Activated T-helper 1 cell treated with anti-CD3 and anti-CD28 coated beads, Interleukin-12 subunit alpha, Interleukin-12 subunit beta, Interleukin-2, Interleukin-4 antibody, amounts not matched to agents 30 ng/mL and 10 ng/mL and 1 ng/mL, durations not matched to agents 14 hours and 24 hours and 36 hours (primary cell): ENCODE measurements at places on chromosomes 7 and 10. TPM values are rescaled to one million over a fixed set of nuclear protein-coding genes. Genes with fewer than 3 reads are reported as not detected.

Gene PFKFB3
- total RNA-seq = 90.3 and 93.8 TPM in 2 replicates

Gene HSPB1
- 78.4 and 87.2 TPM in 2 replicates for total RNA-seq

Gene PLXNA4
- 0.13 and 0.15 TPM in 2 replicates for total RNA-seq

Gene FAM200A
- 4.7 and 5.2 TPM in 2 replicates for total RNA-seq

Gene CYP3A5
- not detected in 2 replicates for total RNA-seq

Gene RINT1
- 21.9 and 32.5 TPM in 2 replicates for total RNA-seq

Gene SLC13A1
- 0.05 TPM in 1 of 2 replicates, not detected in the other for total RNA-seq

Gene SMKR1
- total RNA-seq = 4.8 and 5.7 TPM in 2 replicates

Gene CLCN1
- not detected in 2 replicates for total RNA-seq

GRCh38 chr7:98974906-98975816 lies 96.8 kb downstream of the TRRAP start:
- no peak for DNase-seq
- H3K27me3 ChIP-seq = no peaks in the 10 kb centered on the region
- no peak overlapping the region for H3K27ac ChIP-seq

GRCh38 chr7:26043801-26044200 lies 108.2 kb upstream of the NFE2L3 start:
- H3K4me1 ChIP-seq = no peaks in the 10 kb centered on the region
- no peak for DNase-seq
- peaks cover 17% of the 10 kb centered on the region for H3K27me3 ChIP-seq
- H3K36me3 ChIP-seq = no peaks in the 10 kb centered on the region

DNA sequence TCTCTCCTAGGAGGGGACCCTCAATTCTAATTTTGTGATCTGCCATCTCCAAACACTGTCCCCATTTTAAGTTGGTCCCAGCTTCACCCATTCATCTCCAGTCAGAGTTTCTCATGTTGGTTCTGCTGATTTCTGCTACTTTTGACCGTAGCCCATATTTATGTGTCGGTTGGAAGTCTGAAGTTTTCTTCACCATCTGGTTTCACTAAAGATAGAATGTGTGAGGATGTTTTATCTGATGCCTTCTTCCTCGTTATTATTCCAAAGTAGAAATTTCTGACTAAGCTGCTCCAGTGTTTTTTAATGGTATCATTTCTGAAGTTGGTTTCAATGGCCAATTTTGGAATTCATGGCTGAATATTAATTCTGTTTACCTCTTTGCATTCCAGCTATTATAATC lies 21.3 kb upstream of the IFIT2 start:
- H3K27me3 ChIP-seq = peaks cover 28% of the 10 kb centered on the region
- H3K4me3 ChIP-seq = no peak overlapping the region
- no peaks in the 10 kb centered on the region for H3K36me3 ChIP-seq
- H3K4me1 ChIP-seq = no peaks in the 10 kb centered on the region
- H3K27ac ChIP-seq = no peak overlapping the region

DNA sequence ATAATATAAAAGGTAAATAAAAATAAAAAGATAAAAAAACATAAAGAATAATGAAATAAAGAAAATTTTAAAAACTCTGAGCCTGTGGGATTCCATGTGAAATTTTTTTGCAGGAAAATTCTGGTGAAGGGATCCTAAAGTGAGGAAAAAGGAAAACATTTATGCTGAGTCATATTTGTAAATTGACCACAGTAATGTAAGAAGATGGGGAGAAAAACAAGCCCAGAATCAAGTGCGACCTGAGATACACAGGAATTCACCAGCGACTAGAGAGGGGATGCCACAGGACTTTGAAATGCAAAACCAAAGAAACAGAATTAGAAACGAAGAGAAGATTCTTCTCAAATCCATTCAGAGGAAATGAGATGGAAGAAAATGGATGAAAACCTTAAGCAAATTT lies 133.8 kb upstream of the PFKP start:
- H3K27me3 ChIP-seq = peaks cover 13% of the 10 kb centered on the region
- DNase-seq = no peak
- peaks cover under 1% of the 10 kb centered on the region for H3K4me1 ChIP-seq
- no peak overlapping the region for H3K27ac ChIP-seq
- H3K36me3 ChIP-seq = no peaks in the 10 kb centered on the region
- no peak overlapping the region for H3K4me3 ChIP-seq

DNA sequence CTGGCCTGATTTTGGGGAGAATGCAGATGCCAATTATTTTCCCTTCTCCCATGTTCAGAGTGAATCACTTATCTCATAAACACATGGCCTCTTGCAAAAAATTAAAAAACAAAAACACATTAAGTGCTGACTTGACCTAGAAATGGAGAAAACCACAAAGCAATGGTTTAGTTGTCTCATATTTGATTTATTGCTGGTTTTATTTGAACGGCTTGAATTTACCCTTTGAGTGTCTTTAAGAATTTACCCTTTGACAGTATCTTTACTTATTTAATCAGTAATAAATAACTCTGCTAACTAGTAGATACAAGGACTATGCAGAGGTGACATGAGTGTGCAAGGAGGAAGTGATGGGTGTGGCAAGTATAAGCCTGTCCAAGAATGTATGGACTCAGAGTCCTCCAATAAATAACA lies 68.1 kb upstream of the GSDME start:
- peaks cover 66% of the 10 kb centered on the region for H3K36me3 ChIP-seq
- H3K4me3 ChIP-seq = no peak overlapping the region

- H3K4me1 ChIP-seq = no peaks in the 10 kb centered on the region
- no peaks in the 10 kb centered on the region for H3K36me3 ChIP-seq
- H3K27ac ChIP-seq = no peak overlapping the region
- H3K4me3 ChIP-seq = no peak overlapping the region
- no peaks in the 10 kb centered on the region for H3K27me3 ChIP-seq
These were observed 150.0 kb downstream of the PRKAG2 start for GRCh38 chr7:151726652-151727578.

- H3K27me3 ChIP-seq = peaks cover 10% of the 10 kb centered on the region
- no peaks in the 10 kb centered on the region for H3K4me1 ChIP-seq
- H3K27ac ChIP-seq = no peak overlapping the region
- no peak for DNase-seq
- no peaks in the 10 kb centered on the region for H3K36me3 ChIP-seq
These were observed 13.6 kb upstream of the STN1 start for GRCh38 chr10:103931603-103932002.

GRCh38 chr7:155763691-155764437 lies 48.4 kb downstream of the SHH start:
- H3K36me3 ChIP-seq = peaks cover 47% of the 10 kb centered on the region
- peak overlapping the region; percentile 85 for H3K4me3 ChIP-seq
- H3K4me1 ChIP-seq = peaks cover 66% of the 10 kb centered on the region
- H3K27me3 ChIP-seq = no peaks in the 10 kb centered on the region
- peak overlapping the region; percentile 100 for H3K27ac ChIP-seq

DNA sequence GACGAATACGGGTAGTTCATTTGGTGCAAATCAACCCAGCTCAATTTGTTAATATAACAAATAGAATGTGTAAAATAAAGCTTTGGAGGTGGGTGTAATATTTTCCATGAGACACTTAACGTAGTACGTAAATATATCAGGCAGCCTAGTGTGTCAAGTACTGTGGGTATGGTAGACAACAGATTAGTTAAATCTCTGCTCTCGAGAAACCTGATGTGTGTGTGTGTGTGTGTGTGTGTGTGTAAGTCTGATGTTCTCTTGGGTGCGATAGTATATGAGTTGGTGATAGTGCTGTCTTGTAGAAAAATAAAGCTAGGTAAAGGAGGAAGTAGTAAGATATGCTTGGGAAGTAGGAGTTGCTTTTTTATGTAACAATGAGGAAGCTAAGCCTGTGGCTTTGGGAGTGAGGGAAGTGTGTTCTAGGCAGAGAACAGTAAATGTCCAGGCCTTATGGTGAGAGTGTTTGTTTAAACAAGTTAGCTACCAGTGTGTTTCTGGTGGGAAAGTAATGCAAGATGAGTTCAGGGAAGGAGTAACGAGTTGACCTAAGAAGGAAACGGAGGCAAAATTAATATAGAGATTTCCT lies 26.1 kb downstream of the WAC start:
- peaks cover 49% of the 10 kb centered on the region for H3K4me1 ChIP-seq
- H3K27ac ChIP-seq = peak overlapping the region; percentile 4
- no peaks in the 10 kb centered on the region for H3K27me3 ChIP-seq

DNA sequence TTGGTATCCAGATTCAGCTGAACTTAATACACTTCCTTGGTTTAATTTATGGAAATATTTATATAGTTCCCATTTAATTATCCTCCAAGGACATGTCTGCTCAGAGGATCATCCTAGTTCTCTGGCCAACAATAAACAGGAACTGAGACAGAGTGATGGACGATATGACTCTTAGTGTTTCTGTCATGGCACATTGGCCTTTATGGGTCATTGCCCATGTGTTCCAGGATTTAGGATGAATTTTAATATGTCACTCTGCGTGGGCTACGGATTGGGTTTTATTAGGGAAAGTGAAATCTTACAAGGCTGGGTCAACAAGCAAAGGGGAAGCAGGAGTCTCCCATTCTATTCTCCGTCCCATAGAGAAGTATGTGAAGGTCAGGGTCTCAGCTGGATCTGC lies 18.8 kb upstream of the TNPO3 start:
- H3K27ac ChIP-seq = no peak overlapping the region
- peaks cover 9% of the 10 kb centered on the region for H3K27me3 ChIP-seq
- peaks cover 8% of the 10 kb centered on the region for H3K4me1 ChIP-seq
- H3K36me3 ChIP-seq = no peaks in the 10 kb centered on the region
- no peak overlapping the region for H3K4me3 ChIP-seq

DNA sequence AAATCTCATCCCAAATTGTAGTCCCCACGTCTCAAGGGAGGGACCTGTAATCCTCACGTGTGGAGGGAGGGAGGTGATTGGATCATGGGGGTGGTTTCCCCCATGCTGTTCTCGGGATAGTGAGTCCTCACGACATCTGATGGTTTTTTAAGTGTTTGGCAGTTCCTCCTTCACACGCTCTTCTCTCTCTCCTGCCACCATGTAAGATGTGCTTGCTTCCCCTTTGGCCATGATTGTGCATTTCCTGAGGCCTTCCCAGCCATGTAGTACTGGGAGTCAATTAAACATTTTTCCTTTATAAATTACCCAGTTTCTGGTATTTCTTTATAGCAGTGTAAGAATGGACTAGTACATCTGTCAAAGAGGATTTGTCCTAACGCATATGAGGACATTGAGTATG lies 59.5 kb downstream of the RGS10 start:
- no peak overlapping the region for H3K4me3 ChIP-seq
- H3K27me3 ChIP-seq = no peaks in the 10 kb centered on the region
- peaks cover 19% of the 10 kb centered on the region for H3K4me1 ChIP-seq
- no peak for DNase-seq
- H3K36me3 ChIP-seq = no peaks in the 10 kb centered on the region

GRCh38 chr7:70178787-70179186 lies 580.5 kb downstream of the AUTS2 start:
- H3K27me3 ChIP-seq = peaks cover 4% of the 10 kb centered on the region
- H3K4me1 ChIP-seq = no peaks in the 10 kb centered on the region
- no peaks in the 10 kb centered on the region for H3K36me3 ChIP-seq
- DNase-seq = no peak

DNA sequence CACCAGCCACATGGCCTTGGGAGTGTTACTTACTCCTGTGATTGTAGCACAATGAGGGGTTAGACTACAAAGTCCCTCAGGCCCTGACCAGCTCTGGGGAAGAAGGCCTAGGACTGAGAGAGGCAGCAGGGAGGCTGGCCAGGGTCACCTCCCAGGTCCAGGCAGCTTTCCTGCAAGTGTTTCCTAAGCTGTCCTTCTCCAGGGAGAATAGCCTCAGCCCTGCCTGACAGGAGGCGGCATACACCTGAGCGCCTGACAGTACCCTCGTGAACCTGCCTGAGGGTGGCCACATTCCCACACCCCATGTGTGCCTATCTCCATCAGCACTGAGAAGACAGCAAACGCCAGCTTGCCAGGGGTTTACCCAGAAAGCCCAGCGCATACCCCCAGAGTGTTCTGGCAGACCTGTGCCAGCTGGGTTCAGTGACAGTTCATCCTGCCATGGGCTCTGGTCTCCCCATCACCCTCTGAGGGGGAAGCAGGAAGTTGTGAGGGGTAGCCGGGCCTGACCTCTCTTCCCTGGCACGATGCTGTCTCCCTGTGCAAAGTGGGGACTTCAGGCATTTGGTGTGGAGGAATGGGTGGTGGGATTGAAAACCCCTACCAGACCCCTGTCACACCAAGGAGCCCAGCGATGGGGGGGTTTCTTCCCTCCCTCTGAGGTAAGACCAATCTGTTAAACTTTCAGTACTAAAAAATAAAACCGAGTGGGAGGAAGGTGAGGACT lies 56.3 kb upstream of the CAMK2B start:
- no peaks in the 10 kb centered on the region for H3K4me1 ChIP-seq
- no peak overlapping the region for H3K27ac ChIP-seq
- no peak for DNase-seq

- no peaks in the 10 kb centered on the region for H3K4me1 ChIP-seq
- no peaks in the 10 kb centered on the region for H3K27me3 ChIP-seq
- no peaks in the 10 kb centered on the region for H3K36me3 ChIP-seq
- H3K27ac ChIP-seq = no peak overlapping the region
- no peak for DNase-seq
These were observed 149.8 kb downstream of the DOCK4 start for GRCh38 chr7:112056409-112056808.

DNA sequence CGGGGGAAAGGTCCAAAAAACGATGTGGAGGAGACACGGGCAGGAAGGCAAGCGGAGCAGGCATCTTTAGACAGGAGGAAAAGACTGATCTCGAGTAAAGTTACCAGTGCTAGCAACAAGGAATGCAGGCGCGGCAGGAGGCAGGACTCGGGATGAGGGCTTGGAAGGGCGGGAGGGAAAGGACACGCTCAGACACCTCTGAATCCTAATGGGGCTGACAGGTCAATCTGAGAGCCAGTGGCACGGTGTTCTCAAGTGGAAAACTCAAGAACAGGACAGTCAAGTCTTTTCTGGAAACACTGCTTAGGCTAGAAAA lies 155.3 kb upstream of the COBL start:
- no peak overlapping the region for H3K4me3 ChIP-seq
- H3K27me3 ChIP-seq = peaks cover 8% of the 10 kb centered on the region
- no peak overlapping the region for H3K27ac ChIP-seq
- no peak for DNase-seq
- H3K36me3 ChIP-seq = no peaks in the 10 kb centered on the region
- peaks cover 11% of the 10 kb centered on the region for H3K4me1 ChIP-seq

GRCh38 chr10:35420827-35421552 lies 84.7 kb downstream of the CCNY start:
- H3K4me3 ChIP-seq = no peak overlapping the region
- H3K27ac ChIP-seq = no peak overlapping the region
- DNase-seq = no peak
- H3K4me1 ChIP-seq = peaks cover 32% of the 10 kb centered on the region
- H3K36me3 ChIP-seq = no peaks in the 10 kb centered on the region

- no peaks in the 10 kb centered on the region for H3K4me1 ChIP-seq
- no peak overlapping the region for H3K27ac ChIP-seq
- H3K36me3 ChIP-seq = no peaks in the 10 kb centered on the region
- no peaks in the 10 kb centered on the region for H3K27me3 ChIP-seq
These were observed 715.3 kb downstream of the NXPH1 start for GRCh38 chr7:9148687-9149086.

DNA sequence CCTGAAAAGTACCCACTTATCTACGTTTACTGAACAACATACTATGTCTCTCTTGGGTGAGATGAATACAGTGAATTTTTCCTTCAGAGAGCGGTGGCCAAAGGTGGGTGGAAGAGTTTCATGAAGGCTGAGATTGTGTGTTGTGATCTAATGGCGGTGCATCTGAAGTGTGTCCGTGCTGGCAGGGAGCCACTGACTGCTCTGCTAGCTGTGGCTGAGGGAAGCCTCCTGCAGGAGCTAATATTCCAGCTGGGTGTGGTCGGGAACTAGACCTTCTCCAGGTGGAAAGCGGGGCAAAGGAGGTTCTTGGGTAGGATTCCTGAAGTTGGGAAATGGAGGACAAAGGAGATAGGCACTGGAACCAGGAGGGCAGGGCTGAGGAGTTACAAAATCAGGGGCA lies 69.2 kb upstream of the GRB10 start:
- H3K27me3 ChIP-seq = peaks cover 11% of the 10 kb centered on the region
- no peak overlapping the region for H3K27ac ChIP-seq
- no peaks in the 10 kb centered on the region for H3K36me3 ChIP-seq
